ENCODE measurements at places on chromosomes 2 and 18. TPM values are rescaled to one million over a fixed set of nuclear protein-coding genes. Genes with fewer than 3 reads are reported as not detected.

Gene SULT1C2
- not detected for total RNA-seq

DNA sequence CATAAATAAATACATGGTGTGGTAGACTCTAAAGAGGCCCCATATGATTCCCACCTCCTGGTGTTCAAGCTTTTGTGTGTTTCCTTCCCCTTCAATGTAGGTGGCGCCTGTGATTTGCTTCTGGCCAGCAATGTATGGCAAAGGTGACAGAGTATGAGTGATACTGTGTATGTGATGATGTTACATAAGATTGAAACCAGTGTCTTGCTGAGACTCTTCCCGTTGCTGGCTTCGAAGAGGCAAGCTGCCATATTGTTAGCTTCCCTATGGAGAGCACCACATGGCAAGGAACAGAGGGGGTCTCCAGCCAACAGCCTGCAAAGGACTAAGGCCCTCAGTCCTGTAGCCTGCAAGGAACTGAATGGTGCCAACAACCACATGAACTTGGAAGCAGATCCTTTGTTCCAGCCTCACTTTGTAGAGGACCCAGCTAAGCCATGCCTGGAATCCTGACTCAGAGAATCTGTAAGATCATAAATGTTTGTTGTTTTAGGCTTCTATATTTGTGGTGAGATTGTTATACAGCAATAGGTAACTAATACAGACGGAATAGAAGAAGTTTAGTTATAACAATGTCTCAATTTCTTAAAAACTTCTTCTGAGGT is 1.7 kb upstream of the SMAD4 start:
- DNase-seq: no peak

GRCh38 chr2:158045362-158045761 is 56.3 kb upstream of the UPP2 start:
- no peak for DNase-seq

Gene SH3RF3
- 2.5 TPM for total RNA-seq

DNA sequence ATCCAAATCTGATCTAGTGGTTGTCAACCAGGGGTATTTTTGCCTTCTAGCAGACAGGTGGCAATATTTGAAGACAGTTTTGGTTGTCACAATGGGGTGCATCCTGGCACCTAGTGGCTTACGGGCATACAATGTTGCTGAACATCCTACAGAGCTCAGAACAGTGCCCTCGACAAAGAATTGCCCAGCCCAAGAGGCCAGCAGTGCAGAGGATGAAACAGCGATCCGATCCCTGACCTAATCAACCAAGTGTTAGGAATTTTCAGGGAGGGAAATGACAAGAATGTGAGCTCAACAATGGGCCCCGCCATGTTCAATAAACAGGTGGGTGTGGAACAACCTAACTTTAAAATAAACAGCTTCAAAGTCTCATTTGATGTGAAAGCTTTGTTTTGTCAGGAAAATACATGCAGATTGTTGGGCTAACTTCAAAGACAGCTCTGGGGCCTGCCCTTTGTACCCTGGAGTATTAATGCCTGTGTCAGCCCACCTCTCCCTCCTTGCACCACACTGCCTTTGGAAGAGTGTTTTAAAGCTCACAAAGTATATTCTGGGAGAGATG is 22.5 kb upstream of the SCYGR5 start:
- DNase-seq: no peak

- DNase-seq: no peak
These were observed 28.5 kb downstream of the SMAD7 start for GRCh38 chr18:48922226-48922800.

Gene PLCD4
- total RNA-seq: 0.22 TPM

- DNase-seq: no peak
These were observed 1.1 kb upstream of the TET3 start for GRCh38 chr2:73983322-73984202.

- no peak for DNase-seq
These were observed 105.0 kb upstream of the STK17B start for GRCh38 chr2:196276421-196276820.

Gene LPIN1
- total RNA-seq: 24.1 TPM

- DNase-seq: peak; percentile 61
These were observed 14.0 kb downstream of the ALPG start for GRCh38 chr2:232420463-232421188.
